ENCODE measurements at places on chromosomes 7 and 10. TPM values are rescaled to one million over a fixed set of nuclear protein-coding genes. Genes with fewer than 3 reads are reported as not detected.

DNA sequence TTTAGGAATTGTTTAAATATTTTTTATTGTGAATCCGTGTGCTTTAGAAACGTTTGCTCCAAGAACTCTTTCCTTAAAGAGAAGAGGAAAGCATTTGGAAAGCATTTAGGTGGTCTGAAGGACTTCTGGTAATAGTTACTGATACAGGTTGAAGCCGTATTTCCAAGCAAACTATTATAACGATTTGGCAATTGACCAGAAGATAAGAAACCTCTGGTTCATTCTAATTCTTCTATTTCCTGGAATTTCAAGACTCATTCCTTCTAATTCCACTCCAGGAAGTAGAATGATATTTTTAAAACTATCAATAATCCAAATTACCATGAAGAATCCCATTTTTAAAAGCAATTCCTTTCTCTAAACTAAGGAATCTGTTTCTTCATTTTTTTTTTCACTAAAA, 158.9 kb upstream of the AGR3 start:
- DNase-seq, result no peak
- peaks cover 26% of the 10 kb centered on the region for H3K4me1 ChIP-seq
- no peaks in the 10 kb centered on the region for H3K27me3 ChIP-seq
- no peak overlapping the region for H3K4me3 ChIP-seq
- no peak overlapping the region for H3K27ac ChIP-seq

DNA sequence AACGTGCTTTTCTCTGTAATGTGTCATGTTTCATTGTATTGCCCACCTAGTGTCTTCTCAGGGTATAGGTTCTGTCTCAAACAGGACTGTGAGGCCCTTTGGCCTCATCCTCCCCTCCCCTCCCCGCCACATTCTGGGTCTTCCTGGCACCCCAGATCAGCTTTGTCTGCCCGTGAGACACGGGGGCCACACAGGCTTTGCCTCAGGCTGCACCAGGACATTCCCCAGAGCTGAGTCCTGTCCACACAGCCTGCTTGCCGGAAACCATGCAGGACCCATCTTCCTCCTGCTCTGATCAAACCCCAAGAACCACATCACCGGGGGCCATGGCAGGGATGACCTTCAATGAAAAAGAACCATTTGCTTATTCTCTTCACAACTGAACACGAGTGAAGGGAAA, 18.6 kb downstream of the MAT1A start:
- DNase-seq, result no peak
- H3K4me1 ChIP-seq, result no peaks in the 10 kb centered on the region
- H3K27ac ChIP-seq, result no peak overlapping the region
- no peak overlapping the region for H3K4me3 ChIP-seq

Gene ANKIB1
- total RNA-seq, result 77.7 TPM

DNA sequence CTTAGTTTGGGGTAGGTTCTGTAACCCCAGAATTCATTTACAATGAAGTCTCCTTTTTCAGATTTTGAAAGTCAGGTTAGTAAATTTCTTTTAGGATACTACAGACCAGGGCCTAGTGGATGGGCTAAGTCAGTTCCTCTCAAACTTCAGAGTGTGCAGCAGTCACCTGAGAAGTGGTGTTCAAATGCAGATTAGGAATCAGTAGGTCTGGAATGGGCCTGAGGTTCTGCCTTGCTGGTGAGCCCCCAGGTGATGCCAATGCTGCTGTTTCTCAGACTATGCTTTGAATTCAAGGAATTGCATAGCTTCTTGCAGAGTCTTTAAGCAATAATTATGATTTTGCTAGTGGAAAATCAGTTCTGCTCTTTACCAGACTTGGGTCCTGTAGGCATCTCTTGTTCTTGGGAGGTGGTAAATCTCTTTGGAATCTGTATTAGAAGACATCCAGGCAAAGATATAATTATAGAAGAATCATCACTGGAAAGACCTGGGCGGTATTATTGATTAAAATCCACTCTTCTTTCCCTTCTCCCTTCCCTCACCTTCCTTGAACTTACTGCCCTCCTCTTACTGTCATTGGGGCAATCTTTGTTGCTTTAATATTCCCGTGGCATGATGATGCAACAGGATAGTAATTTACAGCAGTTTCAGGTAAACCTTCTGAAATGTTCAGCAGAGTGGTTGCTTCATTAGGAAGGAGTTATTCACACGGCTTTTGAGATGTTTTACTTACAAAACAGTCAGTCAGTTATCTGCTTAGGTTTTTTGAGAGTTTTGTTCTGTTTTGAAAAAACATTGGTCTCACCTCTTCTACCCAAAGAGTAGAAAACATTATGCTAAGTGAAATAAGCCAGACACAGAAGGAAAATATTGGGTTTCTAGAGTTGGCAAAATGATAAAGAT, 87.2 kb downstream of the NRF1 start:
- no peak for DNase-seq
- peaks cover 12% of the 10 kb centered on the region for H3K36me3 ChIP-seq
- no peak overlapping the region for H3K27ac ChIP-seq
- no peak overlapping the region for H3K4me3 ChIP-seq

Gene UTF1
- not detected for total RNA-seq

DNA sequence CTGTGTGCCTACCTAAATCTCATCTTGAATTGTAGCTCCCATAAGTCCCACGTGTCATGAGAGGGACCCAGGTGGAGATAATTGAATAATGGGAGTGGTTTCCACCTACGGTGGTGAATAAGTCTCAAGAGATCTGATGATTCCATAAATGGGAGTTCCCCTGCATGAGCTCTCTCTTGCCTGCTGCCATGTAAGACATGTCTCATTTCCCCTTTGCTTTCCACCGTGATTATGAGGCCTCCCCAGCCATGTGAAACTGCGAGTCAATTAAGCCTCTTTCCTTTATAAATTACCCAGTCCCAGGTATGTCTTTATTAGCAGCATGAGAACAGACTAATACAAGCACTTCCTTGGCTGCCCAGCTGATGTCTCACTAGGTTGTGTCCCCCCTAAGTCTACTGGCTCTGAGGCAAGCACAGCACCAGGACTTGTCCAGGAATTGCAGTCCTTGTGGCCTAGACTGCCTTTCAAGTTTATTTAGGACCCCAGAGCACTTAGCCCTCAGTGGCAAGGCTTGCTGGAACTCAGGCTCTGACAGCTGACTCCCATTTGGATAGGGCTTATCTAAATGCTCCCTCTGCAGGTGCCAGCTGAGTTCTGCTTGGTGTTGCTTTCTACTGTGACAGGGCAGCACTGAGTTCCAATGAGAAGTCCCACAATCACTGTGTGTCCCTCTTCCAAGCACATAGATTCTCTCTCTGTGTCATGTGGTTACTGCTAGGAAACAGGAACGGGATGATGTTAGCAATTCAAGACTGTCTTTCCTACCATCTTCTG, 59.0 kb upstream of the TAS2R16 start:
- H3K27me3 ChIP-seq, result no peaks in the 10 kb centered on the region
- DNase-seq, result no peak
- no peak overlapping the region for H3K4me3 ChIP-seq
- no peaks in the 10 kb centered on the region for H3K36me3 ChIP-seq

Gene TFR2
- total RNA-seq, result 5.4 TPM

Gene TRIL
- not detected for total RNA-seq

DNA sequence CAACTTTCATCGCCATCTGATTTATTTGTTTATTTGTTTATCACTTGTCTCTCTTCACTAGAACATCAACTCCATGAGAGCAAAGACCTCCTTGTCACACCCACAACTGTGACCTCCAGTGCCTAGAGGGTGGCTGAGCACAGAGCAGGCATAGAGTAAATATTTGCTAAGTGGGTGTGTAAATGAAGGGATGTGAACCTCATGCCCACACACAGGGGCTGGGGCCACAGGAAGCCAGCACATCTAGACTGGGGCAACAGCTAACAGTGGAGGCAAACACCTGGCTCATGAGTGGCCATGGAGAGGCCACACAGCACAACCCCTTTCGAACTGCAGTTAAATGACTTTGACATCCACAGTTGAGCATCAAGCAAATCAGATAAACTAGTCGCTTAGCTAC, 39.8 kb downstream of the AKR1B1 start:
- no peaks in the 10 kb centered on the region for H3K36me3 ChIP-seq
- no peaks in the 10 kb centered on the region for H3K27me3 ChIP-seq
- no peak overlapping the region for H3K4me3 ChIP-seq
- no peak for DNase-seq

Gene TMEM72
- not detected for total RNA-seq

GRCh38 chr7:156122752-156123354, 310.6 kb upstream of the SHH start:
- no peak for DNase-seq
- no peaks in the 10 kb centered on the region for H3K36me3 ChIP-seq
- no peaks in the 10 kb centered on the region for H3K27me3 ChIP-seq
- no peaks in the 10 kb centered on the region for H3K4me1 ChIP-seq
- no peak overlapping the region for H3K27ac ChIP-seq

Gene TMEM139
- 0.61 TPM for total RNA-seq

Gene WNT16
- not detected for total RNA-seq

Gene GRID1
- not detected for total RNA-seq

GRCh38 chr7:141001546-141001945, 13.2 kb downstream of the MRPS33 start:
- H3K27me3 ChIP-seq, result no peaks in the 10 kb centered on the region
- DNase-seq, result no peak
- no peak overlapping the region for H3K4me3 ChIP-seq
- no peaks in the 10 kb centered on the region for H3K36me3 ChIP-seq

- peaks cover 36% of the 10 kb centered on the region for H3K4me1 ChIP-seq
- no peak overlapping the region for H3K4me3 ChIP-seq
- DNase-seq, result no peak
Observed at GRCh38 chr7:140206616-140207389, 30.0 kb upstream of the KDM7A start.

- no peaks in the 10 kb centered on the region for H3K36me3 ChIP-seq
- H3K27ac ChIP-seq, result no peak overlapping the region
- H3K4me3 ChIP-seq, result no peak overlapping the region
- no peak for DNase-seq
Observed at GRCh38 chr10:113052076-113052830, 102.2 kb downstream of the TCF7L2 start.

DNA sequence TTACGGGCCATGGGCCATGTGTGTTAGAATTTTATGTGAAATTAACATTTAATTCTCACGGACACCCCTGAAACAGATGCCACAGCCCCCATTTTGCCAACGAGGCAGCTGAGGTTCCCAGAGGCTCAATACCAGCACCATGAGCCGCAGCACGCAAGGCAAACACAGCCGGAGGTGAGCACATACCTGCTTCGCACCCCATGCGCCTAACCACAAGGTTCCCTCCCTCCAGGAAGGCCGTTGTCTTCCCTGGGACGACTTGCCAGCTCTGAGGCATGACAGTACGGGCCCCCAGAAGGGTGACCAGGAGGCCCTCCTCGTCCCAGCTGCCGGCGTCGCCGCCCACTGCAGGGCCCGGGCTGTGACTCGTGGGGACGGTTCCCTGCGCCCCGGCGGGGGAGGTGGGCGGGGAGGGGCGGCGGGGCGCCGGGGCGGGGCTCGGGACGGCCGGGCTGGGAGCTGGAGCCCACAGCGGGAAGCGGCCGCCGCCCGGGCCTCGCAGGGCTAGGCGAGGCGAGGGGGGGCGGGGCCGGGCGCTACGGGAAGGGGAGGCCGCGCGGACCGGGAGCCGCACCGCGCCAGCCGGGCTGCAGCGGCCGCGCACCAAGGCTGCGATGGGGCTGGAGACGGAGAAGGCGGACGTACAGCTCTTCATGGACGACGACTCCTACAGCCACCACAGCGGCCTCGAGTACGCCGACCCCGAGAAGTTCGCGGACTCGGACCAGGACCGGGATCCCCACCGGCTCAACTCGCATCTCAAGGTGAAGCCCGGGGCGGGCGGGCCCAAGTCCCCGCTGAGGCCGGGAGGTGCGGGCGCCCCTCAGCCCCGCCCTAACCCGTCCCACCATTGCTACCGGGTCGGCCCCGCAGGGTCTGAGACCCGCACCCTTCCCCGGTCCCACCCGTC, at the start of gene CAV2:
Gene CAV2, plus strand, starts transcription at position 571 of the 910 bp plus-strand sequence. Its CDS starts 44 bp downstream, at position 615.
- peak within 1 kb of the TSS; percentile 35 for H3K4me3 ChIP-seq
- DNase-seq, result no peak
- peaks cover 24% of the 10 kb centered on the region for H3K27me3 ChIP-seq
- no peak within 1 kb of the TSS for H3K27ac ChIP-seq
- no peaks in the 10 kb centered on the region for H3K36me3 ChIP-seq
- peaks cover 18% of the 10 kb centered on the region for H3K4me1 ChIP-seq

GRCh38 chr7:14303536-14303935, 314.1 kb upstream of the ETV1 start:
- H3K4me3 ChIP-seq, result no peak overlapping the region
- no peaks in the 10 kb centered on the region for H3K36me3 ChIP-seq
- H3K27ac ChIP-seq, result no peak overlapping the region
- no peaks in the 10 kb centered on the region for H3K4me1 ChIP-seq

Gene NT5C2
- 79.8 TPM for total RNA-seq
